ENCODE measurements at places on chromosomes 2 and 18.

GRCh38 chr2:230602562-230603230 is 109.9 kb upstream of the CAB39 start:
- no peak overlapping the region for H3K27ac ChIP-seq
- no peaks in the 10 kb centered on the region for H3K27me3 ChIP-seq
- H3K36me3 ChIP-seq = no peaks in the 10 kb centered on the region
- no peak overlapping the region for H3K4me3 ChIP-seq

- H3K4me3 ChIP-seq = no peak overlapping the region
- peaks cover 15% of the 10 kb centered on the region for H3K4me1 ChIP-seq
- no peaks in the 10 kb centered on the region for H3K27me3 ChIP-seq
- no peak for DNase-seq
- H3K27ac ChIP-seq = no peak overlapping the region
Measured at GRCh38 chr2:191176305-191176704, 25.5 kb upstream of the STAT4 start.

DNA sequence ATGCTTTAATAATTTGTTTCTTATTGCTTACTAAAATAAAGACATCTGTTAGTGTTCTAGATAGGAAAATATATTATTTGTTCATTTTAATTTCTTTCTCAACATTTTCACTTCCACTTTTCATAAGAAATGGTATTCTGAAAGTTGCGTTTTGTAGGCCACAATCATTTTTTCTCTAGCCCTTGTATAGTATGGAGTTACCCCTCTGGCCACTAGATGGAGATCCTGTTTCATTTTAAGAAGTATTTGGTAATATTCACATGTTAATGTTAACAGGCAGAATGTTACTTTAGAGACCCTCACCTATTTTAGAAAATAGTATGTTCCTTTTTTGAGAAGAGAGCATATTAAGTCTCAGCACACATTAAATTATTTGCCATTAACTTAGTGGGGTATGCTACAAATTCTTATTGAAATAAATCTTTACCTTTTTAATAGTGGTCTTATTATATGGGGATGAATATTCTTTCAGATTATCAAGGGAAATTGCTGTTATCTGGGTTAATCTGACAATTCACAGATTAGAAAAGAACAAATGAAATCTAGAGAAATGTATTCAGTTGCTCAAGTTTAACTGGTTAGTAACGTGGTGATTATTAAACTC is 73.9 kb upstream of the TTC27 start:
- H3K27me3 ChIP-seq = no peaks in the 10 kb centered on the region
- H3K27ac ChIP-seq = no peak overlapping the region
- no peak overlapping the region for H3K4me3 ChIP-seq
- peak; percentile 22 for DNase-seq
- no peaks in the 10 kb centered on the region for H3K4me1 ChIP-seq
- H3K36me3 ChIP-seq = peaks cover 2% of the 10 kb centered on the region

- H3K4me3 ChIP-seq = no peak overlapping the region
- DNase-seq = no peak
- no peaks in the 10 kb centered on the region for H3K36me3 ChIP-seq
Measured at GRCh38 chr18:9290156-9290555, 44.4 kb upstream of the TWSG1 start.

GRCh38 chr2:208359632-208359986 is 47.0 kb upstream of the PTH2R start:
- H3K27me3 ChIP-seq = no peaks in the 10 kb centered on the region
- no peak for DNase-seq
- no peak overlapping the region for H3K27ac ChIP-seq
- H3K36me3 ChIP-seq = peaks cover 10% of the 10 kb centered on the region
- peaks cover 10% of the 10 kb centered on the region for H3K4me1 ChIP-seq

DNA sequence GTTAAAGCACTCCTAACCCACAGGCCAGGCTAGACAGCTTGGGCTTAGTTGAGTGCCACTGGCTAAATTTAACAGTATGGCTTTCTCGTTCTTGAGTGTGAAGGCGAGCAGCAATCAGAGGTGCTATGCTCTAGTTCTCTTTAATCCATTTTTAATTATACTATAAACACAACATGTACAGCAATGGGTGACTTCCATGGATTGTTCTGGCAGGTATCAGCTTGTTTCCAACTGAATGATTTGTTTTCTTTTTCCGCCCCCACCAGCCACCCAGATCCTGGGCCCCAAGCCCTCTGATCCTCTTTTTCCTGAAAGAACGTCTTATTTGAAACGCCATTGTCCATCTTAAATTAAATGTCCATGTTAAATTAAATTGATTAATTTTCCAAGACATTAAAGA is 244.8 kb downstream of the IKZF2 start:
- H3K27me3 ChIP-seq = no peaks in the 10 kb centered on the region
- no peaks in the 10 kb centered on the region for H3K36me3 ChIP-seq
- no peak for DNase-seq
- no peaks in the 10 kb centered on the region for H3K4me1 ChIP-seq
- H3K27ac ChIP-seq = no peak overlapping the region

DNA sequence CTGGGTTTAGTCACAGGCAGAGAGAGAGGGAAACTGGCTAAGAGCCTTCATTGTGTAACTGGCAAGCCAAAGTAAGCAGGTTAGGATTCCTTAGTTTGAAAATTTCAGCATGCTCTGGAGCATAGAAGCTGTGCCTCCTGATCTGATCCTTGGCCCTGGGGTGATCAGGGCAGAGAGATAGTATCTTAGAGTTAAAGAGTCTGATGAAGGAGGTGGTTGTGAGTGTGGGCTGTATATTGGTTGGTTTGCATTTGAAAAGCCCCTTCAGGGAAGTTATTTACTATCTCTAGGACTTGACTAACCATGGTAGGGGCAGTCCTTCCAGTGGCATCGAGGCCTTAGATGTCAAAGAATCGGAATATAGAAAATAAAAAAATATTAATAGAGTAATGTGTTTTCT is 230.1 kb downstream of the CD226 start:
- H3K36me3 ChIP-seq = no peaks in the 10 kb centered on the region
- H3K4me3 ChIP-seq = no peak overlapping the region
- H3K4me1 ChIP-seq = no peaks in the 10 kb centered on the region
- DNase-seq = no peak
- no peak overlapping the region for H3K27ac ChIP-seq

DNA sequence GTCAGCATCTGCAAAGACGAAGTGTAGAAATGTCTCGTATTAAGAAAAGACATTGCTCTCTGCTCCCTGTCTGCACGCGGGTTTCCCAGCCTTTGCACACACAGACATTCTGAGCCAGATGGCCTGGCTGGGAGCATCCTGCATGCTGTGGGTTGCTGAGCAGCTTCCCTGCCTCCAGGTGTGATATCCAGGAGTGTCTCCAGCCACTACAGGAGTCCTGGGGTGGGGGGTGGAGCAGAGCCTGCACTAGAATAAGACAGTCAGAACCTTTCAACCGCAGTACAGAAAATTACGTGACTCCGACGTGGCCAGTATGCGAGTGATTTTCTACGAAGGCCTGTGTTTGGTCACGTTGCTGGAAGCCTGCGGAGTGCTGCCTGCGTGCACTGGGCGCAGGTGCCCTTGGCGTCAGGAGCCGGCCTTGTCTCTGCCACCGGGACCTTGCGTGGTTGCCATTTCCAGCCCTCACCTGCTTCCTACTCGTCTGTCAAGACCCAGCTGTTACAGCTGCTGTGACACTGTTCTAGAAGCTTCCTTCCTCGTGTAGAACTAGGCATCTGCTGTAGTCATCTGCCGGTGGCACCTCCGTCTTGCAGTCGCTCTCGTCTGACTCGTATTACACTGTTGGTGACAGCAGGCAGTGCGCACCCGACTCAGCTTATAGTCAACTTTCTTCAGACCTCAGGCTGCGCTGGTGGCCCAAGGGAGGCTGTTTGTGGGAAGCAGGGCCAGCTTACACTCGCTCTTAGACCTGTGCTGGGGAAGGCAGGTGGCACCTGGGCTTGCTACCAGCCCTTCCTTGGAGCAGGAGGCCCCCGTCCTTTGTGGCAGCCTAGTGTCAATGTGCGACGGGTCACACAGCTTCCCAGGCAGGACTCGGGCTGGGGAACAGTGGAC is 11.2 kb downstream of the CTDP1 start:
- H3K27ac ChIP-seq = no peak overlapping the region
- no peak for DNase-seq
- H3K27me3 ChIP-seq = no peaks in the 10 kb centered on the region
- no peaks in the 10 kb centered on the region for H3K36me3 ChIP-seq
- no peak overlapping the region for H3K4me3 ChIP-seq
- no peaks in the 10 kb centered on the region for H3K4me1 ChIP-seq

DNA sequence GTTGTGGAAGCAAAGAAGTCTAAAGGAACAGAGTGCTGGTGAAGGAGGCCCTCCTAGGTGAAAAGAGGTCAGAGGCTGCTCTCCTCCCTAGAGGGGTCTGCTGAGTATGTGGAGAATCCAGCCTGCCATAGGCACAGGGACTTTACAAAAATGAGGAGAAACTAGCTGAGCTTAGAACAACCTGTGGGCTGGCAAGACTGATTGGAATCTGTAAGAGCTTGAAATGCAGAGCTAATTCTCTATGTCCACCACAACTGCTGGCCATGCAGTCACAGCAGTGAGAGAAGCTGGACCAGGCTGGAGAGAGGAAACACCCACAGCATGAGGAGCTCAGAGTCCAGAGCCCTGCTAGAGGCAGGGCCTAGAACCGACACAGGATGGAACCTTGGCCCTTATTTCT is 251.0 kb upstream of the MGAT5 start:
- H3K4me1 ChIP-seq = no peaks in the 10 kb centered on the region
- H3K27me3 ChIP-seq = no peaks in the 10 kb centered on the region

DNA sequence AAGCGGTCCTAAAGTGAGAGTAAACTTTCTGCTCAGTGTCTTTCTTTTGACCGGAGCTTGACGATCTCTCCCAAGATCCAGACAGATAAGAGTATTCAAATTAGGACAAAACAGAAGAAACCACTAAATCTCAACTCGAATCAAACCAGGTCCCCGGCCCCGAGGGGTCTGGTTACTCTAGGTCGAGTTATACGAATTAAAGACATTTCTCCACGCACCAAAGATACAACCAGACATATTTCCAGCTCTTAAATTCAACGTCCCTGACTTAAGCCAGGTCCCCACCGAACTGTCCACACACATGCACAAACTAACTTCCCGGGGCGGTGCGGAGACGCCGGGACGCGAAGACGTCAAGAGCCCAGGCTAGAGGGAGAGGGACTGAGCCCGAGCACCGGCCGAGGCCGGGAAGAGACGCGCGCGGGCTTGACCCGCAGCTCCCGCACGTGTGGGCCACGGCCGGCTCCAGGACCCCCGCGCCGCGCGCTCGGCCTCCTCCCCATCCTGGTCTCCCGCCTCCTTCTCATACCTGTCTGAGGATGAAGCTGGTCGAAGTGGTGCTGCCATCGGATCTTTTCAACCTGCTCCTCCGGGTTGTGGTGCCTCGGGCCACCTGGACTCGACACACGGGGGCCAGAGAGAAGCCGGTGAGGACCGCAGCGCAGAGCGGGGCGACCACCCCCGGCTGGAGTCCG is 896 bp downstream of the CACNB4 start:
- H3K4me3 ChIP-seq = peak overlapping the region; percentile 47
- DNase-seq = no peak
- peaks cover 53% of the 10 kb centered on the region for H3K27me3 ChIP-seq

GRCh38 chr2:58006952-58007284 is 39.7 kb upstream of the VRK2 start:
- H3K36me3 ChIP-seq = no peaks in the 10 kb centered on the region
- DNase-seq = no peak
- no peak overlapping the region for H3K4me3 ChIP-seq
- H3K27me3 ChIP-seq = no peaks in the 10 kb centered on the region
- no peak overlapping the region for H3K27ac ChIP-seq

DNA sequence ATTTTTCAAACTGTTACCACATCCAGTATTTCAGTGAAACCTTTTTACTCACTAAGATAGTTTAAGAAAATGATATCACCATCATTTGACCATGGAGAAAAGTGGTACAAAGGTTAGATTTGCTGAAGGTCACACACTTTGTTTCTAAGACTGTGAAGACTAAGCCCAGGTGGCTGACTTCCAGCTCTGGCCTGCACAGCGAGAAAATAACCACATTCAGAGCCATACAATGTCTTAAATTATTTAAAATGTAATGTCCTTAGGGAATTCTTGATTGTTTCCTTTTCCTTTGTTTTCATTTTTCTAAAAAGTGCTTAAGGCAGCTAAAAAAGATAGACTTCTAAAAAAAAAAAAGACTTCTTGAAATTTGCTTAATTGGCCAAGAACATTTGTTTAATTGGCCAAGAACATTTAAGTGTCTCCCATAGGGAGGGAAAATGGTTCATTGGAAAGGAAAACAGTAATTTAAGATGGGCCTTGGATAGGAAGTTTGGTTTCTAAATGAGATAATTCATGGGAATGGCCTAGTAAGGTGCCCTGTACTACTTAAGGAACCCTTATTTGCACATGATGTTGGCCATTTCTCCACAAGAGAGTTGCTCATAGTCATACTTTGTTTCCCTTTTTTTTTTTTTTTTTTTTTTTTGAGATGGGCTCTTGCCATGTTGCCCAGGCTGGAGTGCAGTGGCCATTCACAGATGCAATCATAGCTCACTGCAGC is 45.2 kb downstream of the CYP1B1 start:
- DNase-seq = no peak
- no peak overlapping the region for H3K27ac ChIP-seq
- no peaks in the 10 kb centered on the region for H3K27me3 ChIP-seq
- no peak overlapping the region for H3K4me3 ChIP-seq

GRCh38 chr2:51997571-51997970 is 965.6 kb upstream of the NRXN1 start:
- no peaks in the 10 kb centered on the region for H3K27me3 ChIP-seq
- peaks cover 25% of the 10 kb centered on the region for H3K4me1 ChIP-seq
- H3K27ac ChIP-seq = no peak overlapping the region
- H3K36me3 ChIP-seq = no peaks in the 10 kb centered on the region
- H3K4me3 ChIP-seq = no peak overlapping the region

DNA sequence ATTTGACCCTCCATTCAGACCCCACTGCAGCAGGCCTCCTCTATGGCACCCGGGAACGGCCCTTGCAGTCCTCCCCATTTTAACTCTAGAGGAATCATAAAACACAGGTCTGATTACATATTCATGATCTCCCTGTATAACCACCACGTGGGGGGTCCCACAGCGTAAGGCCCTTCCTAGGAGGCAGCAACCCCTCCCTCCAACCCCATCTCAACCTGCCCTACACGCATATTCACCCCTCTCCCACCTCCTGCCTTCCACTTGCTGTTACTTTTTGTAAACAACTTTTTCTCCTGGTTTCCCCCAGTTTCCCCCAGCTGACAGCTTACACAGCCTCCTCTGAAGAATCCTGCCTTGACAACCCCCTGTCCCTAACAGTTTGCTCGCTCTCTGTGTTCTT is 85.1 kb upstream of the FOXI3 start:
- H3K36me3 ChIP-seq = no peaks in the 10 kb centered on the region
- DNase-seq = no peak
- H3K4me3 ChIP-seq = no peak overlapping the region
- H3K4me1 ChIP-seq = no peaks in the 10 kb centered on the region
- H3K27ac ChIP-seq = no peak overlapping the region
- H3K27me3 ChIP-seq = no peaks in the 10 kb centered on the region

DNA sequence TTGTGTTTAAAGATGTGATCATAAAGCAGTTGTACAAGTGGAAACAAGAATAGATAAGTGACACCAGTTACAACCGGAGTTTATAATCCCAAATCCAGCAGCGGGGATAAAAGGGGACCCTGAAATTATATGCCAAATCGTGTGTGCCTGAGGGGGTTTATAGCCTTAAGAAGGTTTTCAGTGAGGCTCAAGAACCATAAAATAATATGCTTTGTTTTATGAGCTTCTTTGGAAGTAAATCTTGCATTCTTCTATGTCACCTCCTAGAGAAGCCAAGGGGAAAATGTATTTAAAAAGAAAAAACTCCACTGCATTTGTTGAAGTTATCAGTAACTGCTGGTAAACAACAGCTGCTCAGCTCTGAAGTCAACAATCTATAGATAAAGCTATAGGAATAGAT is 25.8 kb upstream of the MAP3K20 start:
- no peaks in the 10 kb centered on the region for H3K36me3 ChIP-seq
- H3K4me1 ChIP-seq = peaks cover 18% of the 10 kb centered on the region
- peak overlapping the region; percentile 72 for H3K27ac ChIP-seq

- H3K27me3 ChIP-seq = peaks cover 2% of the 10 kb centered on the region
- no peak for DNase-seq
- no peaks in the 10 kb centered on the region for H3K4me1 ChIP-seq
- no peaks in the 10 kb centered on the region for H3K36me3 ChIP-seq
Measured at GRCh38 chr2:54942373-54942772, 107.9 kb downstream of the RTN4 start.
